GM12878 (cell line): ENCODE measurements at places on chromosomes 5 and 9. TPM values are rescaled to one million over a fixed set of nuclear protein-coding genes. Genes with fewer than 3 reads are reported as not detected.

GRCh38 chr9:91006046-91006445 is 204.4 kb downstream of the SYK start:
- no peak for DNase-seq
- H3K4me1 ChIP-seq: no peaks in the 10 kb centered on the region
- peaks cover 3% of the 10 kb centered on the region; the same call in 1 of the 2 replicates for H3K27me3 ChIP-seq
- no peak overlapping the region for H3K4me3 ChIP-seq

DNA sequence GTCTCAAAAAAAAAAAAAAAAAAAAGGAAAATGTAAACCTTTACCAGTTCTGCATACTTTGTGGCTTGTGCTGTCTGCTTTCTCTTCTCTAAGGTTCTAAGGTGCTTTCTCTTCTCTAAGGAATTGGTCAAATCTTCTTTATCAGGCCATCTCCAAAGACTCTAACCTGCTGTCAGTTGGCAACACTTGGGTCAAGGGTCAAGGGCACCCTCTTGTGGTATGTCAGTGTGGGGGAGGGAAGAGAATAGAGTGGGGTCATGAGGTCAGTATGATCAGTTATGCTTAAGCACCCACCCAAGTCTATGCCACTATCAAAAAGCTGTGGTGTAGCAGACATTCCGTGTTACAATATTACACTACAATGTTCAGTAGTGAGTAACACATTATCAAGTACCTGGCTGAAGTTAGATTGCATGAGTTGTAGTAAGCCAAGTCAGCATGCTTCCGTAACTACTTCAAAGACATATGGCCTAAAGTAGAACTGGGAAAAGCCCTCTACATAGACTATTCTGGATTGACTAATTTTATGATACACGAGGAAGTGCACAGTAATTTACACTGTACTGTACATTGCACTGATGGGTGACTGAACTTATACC is 25.0 kb upstream of the CCL28 start:
- no peaks in the 10 kb centered on the region for H3K27me3 ChIP-seq
- no peak for DNase-seq
- H3K4me3 ChIP-seq: no peak overlapping the region
- H3K4me1 ChIP-seq: no peaks in the 10 kb centered on the region
- no peak overlapping the region for H3K27ac ChIP-seq

The SV2C gene
- polyA plus RNA-seq: 0.74 and 1.0 TPM in 2 replicates

DNA sequence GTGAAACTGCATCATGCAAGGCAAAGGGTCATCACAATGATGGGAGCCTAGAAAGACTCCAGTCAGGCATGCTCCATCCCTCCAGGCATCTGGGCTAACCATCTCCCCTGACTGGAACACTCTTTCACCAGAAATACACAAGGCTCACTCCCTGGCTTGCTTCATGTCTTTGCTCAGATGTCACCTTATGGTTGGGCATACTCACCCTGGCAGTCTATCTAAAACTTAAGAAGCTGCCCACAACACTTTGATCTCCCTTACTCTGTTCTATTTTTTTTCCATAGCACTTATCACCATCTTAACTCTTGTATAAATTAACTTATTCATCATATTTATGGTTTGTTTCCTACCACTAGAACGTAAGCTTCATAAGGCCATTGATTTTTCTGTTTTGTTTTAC is 90.0 kb downstream of the SPEF2 start:
- H3K27me3 ChIP-seq: no peaks in the 10 kb centered on the region
- no peak overlapping the region for H3K4me3 ChIP-seq
- H3K4me1 ChIP-seq: no peaks in the 10 kb centered on the region
- no peak for DNase-seq
- H3K36me3 ChIP-seq: no peaks in the 10 kb centered on the region

The HSPB3 gene
- polyA plus RNA-seq: not detected in 2 replicates

- no peak for DNase-seq
- no peak overlapping the region for H3K4me3 ChIP-seq
- no peaks in the 10 kb centered on the region for H3K27me3 ChIP-seq
- H3K36me3 ChIP-seq: no peaks in the 10 kb centered on the region
- H3K27ac ChIP-seq: no peak overlapping the region
- no peaks in the 10 kb centered on the region for H3K4me1 ChIP-seq
These were observed 191.6 kb downstream of the TRIM36 start for GRCh38 chr5:114977979-114978573.

- peak overlapping the region; percentile 67 for H3K27ac ChIP-seq
- peak overlapping the region; percentile 95 for H3K4me3 ChIP-seq
- no peak for DNase-seq
- H3K27me3 ChIP-seq: no peaks in the 10 kb centered on the region
- H3K36me3 ChIP-seq: no peaks in the 10 kb centered on the region
These were observed 14.1 kb downstream of the TRIM7 start for GRCh38 chr5:181190711-181191525.

DNA sequence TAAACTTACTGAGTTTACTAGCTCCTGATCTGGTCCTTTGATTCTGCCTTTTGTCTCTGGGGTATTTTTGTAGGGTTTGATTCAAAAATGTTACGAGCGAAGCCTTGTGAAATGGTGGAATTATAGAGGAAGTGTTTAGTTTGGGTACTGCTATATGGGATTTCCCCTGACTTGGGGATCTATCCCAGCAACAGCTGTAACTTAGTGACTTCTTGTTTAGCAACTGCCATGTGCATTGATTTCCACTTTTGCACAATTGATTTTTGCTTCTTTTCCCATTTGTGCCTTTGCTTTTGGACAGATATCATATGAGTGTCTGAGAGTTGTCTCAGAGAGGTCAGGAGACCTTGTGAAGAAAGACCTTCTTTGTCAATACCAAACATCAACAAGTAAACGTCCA is 248.5 kb upstream of the DAP start:
- no peak for DNase-seq
- no peak overlapping the region for H3K4me3 ChIP-seq
- H3K36me3 ChIP-seq: no peaks in the 10 kb centered on the region
- H3K27ac ChIP-seq: no peak overlapping the region

The GHR gene
- polyA plus RNA-seq: 0.32 TPM in 1 of 2 replicates, not detected in the other

The SLC46A2 gene
- polyA plus RNA-seq: not detected in 2 replicates

DNA sequence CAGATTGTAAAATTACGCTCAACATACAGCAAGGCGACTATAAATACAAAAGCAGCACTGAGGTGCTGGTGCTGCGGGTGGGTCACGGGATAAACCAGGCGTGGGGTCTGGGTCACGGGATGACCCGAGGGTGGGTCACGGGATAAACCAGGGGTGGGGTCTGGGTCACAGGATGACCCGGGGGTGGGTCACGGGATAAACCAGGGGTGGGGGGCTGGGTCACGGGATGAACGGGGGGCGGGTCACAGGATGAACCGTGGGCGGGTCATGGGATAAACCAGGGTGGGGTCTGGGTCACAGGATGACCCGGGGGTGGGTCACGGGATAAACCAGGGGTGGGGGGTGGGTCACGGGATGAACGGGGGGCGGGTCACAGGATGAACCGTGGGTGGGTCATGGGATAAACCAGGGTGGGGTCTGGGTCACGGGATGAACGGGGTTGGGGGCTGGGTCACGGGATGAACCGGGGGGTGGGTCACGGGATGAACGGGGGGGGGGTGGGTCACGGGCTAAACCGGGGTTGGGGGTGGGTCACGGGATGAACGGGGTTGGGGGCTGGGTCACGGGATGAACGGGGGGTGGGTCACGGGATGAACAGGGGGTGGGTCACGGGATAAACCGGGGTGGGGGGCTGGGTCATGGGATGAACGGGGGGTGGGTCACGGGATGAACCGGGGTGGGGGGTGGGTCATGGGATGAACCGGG is 30.2 kb upstream of the SLC9A3 start:
- H3K27ac ChIP-seq: no peak overlapping the region
- H3K36me3 ChIP-seq: no peaks in the 10 kb centered on the region
- no peak for DNase-seq
- H3K4me1 ChIP-seq: no peaks in the 10 kb centered on the region
- H3K4me3 ChIP-seq: no peak overlapping the region
- no peaks in the 10 kb centered on the region for H3K27me3 ChIP-seq

DNA sequence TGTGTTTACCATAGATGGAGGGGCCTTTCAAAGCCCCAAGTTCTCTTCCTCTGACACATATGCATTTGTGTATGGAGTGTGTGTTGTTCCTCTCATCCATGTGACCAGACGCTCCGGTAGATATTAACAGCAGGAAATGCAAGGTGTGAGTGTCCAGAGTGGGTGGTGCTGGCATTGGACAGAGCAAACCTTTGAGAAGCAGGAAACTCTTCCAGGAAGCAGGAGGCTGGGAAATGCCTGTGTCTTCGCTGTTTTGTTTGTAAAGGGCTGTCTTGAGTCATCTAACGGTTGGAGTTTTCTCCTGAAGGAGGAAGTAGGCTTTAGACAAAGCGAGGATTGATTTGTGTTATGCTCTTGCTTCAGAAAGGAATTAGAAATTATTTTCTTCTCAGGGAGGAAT is 370.9 kb downstream of the PLK2 start:
- no peak for DNase-seq
- H3K27me3 ChIP-seq: no peaks in the 10 kb centered on the region
- no peaks in the 10 kb centered on the region for H3K4me1 ChIP-seq
- H3K27ac ChIP-seq: no peak overlapping the region
- H3K4me3 ChIP-seq: no peak overlapping the region

DNA sequence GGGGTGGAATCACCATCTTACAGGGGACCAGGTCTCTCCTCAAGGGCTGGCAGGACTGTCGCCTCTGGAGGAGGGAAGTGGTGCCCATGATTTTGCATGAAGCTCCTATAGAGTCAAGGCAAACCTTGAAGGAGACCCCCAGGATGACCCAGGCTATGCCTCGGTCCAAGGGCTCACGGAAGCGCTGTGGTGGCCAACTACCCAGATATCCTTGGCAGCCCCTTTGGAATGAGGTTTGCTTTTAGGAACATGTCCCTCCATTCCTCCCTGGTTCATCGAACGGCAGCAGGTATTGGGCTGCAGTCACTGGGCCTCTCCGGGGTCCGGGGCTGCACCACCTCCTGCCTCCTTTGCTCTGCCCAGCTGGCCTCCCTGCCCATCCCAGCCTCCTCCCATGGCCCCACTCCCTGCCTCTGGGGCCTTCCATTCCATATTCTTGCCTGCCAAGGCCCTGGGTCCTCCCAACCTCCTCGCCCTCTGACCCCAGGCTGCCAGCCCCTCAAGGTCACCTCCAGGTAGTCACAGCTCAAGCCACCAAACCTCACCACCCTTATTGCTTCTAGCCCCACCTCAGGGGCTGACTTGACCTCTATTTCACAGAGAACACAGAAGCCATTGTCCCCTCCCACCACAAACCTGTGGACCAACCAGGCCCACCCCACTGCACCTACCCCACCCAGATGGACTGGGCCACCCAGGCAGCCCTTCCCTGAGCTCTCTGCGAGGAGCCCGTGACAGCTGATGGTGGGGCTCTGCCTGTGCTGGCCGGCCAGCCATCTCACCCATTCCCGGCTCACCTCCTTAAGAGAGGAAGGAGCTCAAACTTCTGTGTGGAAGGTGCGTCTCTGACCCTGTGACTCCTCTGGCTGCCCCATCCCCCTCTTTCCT is 3.6 kb upstream of the IL3 start:
- no peak overlapping the region for H3K27ac ChIP-seq
- H3K4me3 ChIP-seq: no peak overlapping the region
- no peaks in the 10 kb centered on the region for H3K4me1 ChIP-seq
- no peaks in the 10 kb centered on the region for H3K36me3 ChIP-seq

The ALDOB gene
- not detected in 2 replicates for polyA plus RNA-seq

- no peaks in the 10 kb centered on the region for H3K36me3 ChIP-seq
- DNase-seq: no peak
- no peak overlapping the region for H3K4me3 ChIP-seq
- no peak overlapping the region for H3K27ac ChIP-seq
These were observed 181.7 kb upstream of the SLC30A5 start for GRCh38 chr5:68911840-68912690.

The ASTN2 gene
- polyA plus RNA-seq: 12.5 TPM in 2 replicates

GRCh38 chr5:77008413-77008812 is 21.8 kb upstream of the AGGF1 start:
- no peaks in the 10 kb centered on the region; the same call in 1 of the 2 replicates for H3K27me3 ChIP-seq
- H3K27ac ChIP-seq: no peak overlapping the region
- H3K4me3 ChIP-seq: no peak overlapping the region
- H3K36me3 ChIP-seq: no peaks in the 10 kb centered on the region
- DNase-seq: no peak

- H3K36me3 ChIP-seq: no peaks in the 10 kb centered on the region
- no peaks in the 10 kb centered on the region for H3K4me1 ChIP-seq
- no peak for DNase-seq
- H3K27me3 ChIP-seq: no peaks in the 10 kb centered on the region
These were observed 109.8 kb downstream of the KIAA0825 start for GRCh38 chr5:94508461-94509148.

- H3K27me3 ChIP-seq: no peaks in the 10 kb centered on the region
- no peak overlapping the region for H3K27ac ChIP-seq
These were observed 188.2 kb downstream of the DMRT2 start for GRCh38 chr9:1238407-1238806.

- peaks cover 51% of the 10 kb centered on the region for H3K4me1 ChIP-seq
- DNase-seq: no peak
- H3K4me3 ChIP-seq: no peak overlapping the region
- H3K27me3 ChIP-seq: no peaks in the 10 kb centered on the region
- peaks cover 30% of the 10 kb centered on the region for H3K36me3 ChIP-seq
These were observed 16.8 kb downstream of the TRAF2 start for GRCh38 chr9:136903041-136903554.

The SLC6A7 gene
- polyA plus RNA-seq: 0.15 TPM in 1 of 2 replicates, not detected in the other

The RNF224 gene
- polyA plus RNA-seq: not detected in 2 replicates

GRCh38 chr5:7779019-7780005 is 71.6 kb downstream of the CFAP90 start:
- no peaks in the 10 kb centered on the region for H3K27me3 ChIP-seq
- no peaks in the 10 kb centered on the region for H3K36me3 ChIP-seq
- DNase-seq: peak; percentile 34
- no peak overlapping the region; the same call in 1 of the 2 replicates for H3K4me3 ChIP-seq
- H3K4me1 ChIP-seq: no peaks in the 10 kb centered on the region; the same call in 1 of the 2 replicates

The GMCL2 gene
- polyA plus RNA-seq: 0.07 TPM in 1 of 2 replicates, not detected in the other

The CTSV gene
- 0.11 and 0.23 TPM in 2 replicates for polyA plus RNA-seq

GRCh38 chr9:113934829-113935676 is 58.9 kb downstream of the ZNF618 start:
- no peak overlapping the region for H3K27ac ChIP-seq
- no peaks in the 10 kb centered on the region for H3K36me3 ChIP-seq
- no peaks in the 10 kb centered on the region for H3K4me1 ChIP-seq
- H3K27me3 ChIP-seq: no peaks in the 10 kb centered on the region
- H3K4me3 ChIP-seq: no peak overlapping the region

The DRD1 gene
- polyA plus RNA-seq: not detected in 2 replicates

GRCh38 chr5:57370376-57370775 is 112.2 kb downstream of the ACTBL2 start:
- no peak overlapping the region for H3K4me3 ChIP-seq
- DNase-seq: no peak
- H3K4me1 ChIP-seq: no peaks in the 10 kb centered on the region
- H3K27me3 ChIP-seq: no peaks in the 10 kb centered on the region
- H3K27ac ChIP-seq: no peak overlapping the region

DNA sequence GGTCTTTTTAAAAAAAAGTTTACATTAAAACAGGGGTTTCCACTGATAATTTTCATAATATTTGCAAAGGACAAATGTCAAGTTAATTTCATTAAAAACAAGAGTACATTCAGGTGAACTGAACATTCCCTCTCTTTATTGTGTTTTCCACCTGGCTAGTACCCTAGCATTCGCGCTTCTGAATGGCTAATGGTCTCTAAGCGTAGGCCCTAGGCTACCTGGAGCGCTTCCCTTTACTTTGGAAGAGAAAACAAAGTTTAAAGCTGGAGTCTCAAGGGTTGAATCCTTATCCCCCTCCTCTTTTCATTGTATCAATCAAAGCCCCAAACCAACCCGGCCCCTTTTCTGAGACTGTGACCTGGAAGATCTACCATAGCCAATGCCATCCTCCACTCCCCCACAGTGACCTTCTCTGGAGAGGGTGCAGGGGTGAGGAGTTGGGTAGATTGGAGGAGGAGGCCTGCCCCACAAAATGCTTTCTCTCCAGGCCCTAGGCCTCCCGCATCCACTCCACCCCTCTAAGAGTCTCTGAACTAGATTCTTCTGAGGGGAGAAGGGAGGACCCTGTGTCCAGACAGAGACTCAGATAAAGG is 73.3 kb upstream of the TBCA start:
- H3K27ac ChIP-seq: no peak overlapping the region
- H3K4me1 ChIP-seq: peaks cover 3% of the 10 kb centered on the region
- no peak overlapping the region for H3K4me3 ChIP-seq
- no peaks in the 10 kb centered on the region; the same call in 1 of the 2 replicates for H3K27me3 ChIP-seq

The IL4 gene
- not detected in 2 replicates for polyA plus RNA-seq

The SSNA1 gene
- 139 and 143 TPM in 2 replicates for polyA plus RNA-seq
